Activated T-cell treated with anti-CD3 and anti-CD28 coated beads, Interleukin-2, amount 50 U/mL, for 48 hours (primary cell): ENCODE measurements at places on chromosomes 6 and 20.

DNA sequence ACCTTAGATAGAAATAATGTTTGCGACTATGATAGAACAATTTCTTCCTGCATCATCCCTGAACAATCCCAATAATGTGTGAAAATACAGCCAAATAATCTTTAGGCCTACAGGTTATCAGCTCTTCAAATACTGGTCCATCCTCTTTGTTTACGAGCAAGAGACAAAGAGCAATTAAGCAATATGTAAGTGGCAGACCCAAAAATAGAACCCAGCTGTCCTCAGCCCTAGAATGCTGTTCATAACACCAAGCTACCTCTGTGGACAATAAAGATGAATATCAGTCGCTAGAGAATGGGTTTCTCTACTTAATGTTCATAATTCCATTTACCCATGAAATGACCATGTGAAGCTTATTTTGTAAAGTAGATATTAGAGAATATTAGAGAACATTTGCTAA, 28.4 kb upstream of the OSTM1 start:
- no peak for DNase-seq

GRCh38 chr6:128505603-128506002, 14.8 kb downstream of the PTPRK start:
- DNase-seq = no peak

GRCh38 chr20:57966620-57967019, 256.8 kb upstream of the PMEPA1 start:
- DNase-seq = no peak

- DNase-seq = peak; percentile 50
Measured at GRCh38 chr6:146028252-146028795, 538 bp upstream of the GRM1 start.

DNA sequence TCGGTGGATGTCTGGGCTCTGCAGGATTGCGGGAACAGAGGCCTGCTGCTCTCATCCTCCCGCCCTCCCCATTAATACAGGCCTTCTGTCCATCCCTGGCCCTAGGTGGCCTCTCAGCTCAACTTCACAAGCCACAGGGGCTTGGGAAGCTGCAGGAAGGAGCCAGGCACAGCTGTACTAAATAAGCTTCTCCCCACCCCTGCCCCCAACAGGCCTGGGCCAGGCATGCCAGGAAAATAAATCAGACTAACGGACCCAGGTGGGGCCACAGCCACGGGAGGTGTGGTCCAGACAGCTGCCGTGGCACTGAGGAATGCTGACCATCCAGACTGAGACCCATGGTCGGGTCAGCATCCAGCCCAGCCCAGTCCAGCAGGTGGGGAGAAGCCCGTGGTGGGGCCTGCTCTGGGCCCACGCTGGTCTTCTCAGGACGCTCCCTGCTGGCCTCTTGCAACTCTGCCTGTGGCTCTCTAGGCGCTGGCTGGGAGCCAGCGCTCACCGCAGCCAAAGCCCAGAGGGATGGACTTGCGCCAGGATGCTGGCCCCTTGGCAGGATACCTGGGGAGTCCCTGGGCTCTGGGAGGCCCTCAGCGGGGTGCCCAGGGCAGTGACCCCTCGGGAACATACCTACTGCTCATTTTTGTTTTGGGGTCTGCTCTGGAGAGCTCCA, 8.6 kb upstream of the YTHDF1 start:
- no peak for DNase-seq

GRCh38 chr6:98834060-98835031, at the start of gene POU3F2:
POU3F2 (plus strand) TSS chr6:98834574; CDS start chr6:98834874, 300 bp downstream.
- DNase-seq = peak; percentile 74

DNA sequence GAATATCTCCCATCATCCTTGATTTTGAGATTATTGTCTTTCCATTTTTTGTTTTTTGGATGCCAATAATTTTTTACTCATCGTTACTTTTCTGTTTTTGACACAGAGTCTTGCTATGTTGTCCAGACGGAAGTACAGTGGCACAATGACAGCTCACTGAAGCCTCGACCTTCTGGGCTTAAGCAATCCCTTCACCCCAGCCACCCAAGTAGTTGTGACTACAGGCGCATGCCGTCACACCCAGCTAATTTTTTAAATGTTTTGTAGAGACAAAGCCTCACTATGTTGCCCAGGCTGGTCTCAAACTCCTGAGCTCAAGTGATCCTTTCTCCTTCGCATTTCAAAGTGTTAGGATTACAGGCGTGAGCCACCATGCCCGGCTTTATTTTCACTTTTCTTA, 602.4 kb upstream of the AGPAT4 start:
- DNase-seq = no peak

GRCh38 chr6:133130863-133131262, 110.3 kb upstream of the EYA4 start:
- no peak for DNase-seq

- no peak for DNase-seq
Measured at GRCh38 chr6:169827290-169827717, 75.9 kb downstream of the ERMARD start.

DNA sequence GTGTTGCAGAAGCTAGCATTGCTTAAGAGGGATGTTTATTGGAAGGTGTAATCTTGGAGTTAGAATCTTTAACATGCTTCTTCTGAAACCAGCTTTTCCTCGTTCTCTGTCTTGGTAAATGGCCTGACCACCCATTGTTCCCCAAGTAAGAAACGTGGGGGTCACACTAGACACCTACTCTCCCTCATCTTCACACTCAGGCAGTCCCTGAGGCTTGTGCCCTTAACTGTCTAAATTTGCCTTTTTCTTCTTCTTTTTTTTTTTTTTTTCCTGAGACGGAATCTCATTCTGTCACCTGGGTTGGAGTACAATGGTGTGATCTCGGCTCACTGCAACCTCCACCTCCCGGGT, 16.2 kb upstream of the ARFGEF2 start:
- no peak for DNase-seq
